ENCODE measurements at places on chromosomes 16 and 17.
A peak's percentile ranks its signal among the peaks of the same experiment; 100 is the strongest.

DNA sequence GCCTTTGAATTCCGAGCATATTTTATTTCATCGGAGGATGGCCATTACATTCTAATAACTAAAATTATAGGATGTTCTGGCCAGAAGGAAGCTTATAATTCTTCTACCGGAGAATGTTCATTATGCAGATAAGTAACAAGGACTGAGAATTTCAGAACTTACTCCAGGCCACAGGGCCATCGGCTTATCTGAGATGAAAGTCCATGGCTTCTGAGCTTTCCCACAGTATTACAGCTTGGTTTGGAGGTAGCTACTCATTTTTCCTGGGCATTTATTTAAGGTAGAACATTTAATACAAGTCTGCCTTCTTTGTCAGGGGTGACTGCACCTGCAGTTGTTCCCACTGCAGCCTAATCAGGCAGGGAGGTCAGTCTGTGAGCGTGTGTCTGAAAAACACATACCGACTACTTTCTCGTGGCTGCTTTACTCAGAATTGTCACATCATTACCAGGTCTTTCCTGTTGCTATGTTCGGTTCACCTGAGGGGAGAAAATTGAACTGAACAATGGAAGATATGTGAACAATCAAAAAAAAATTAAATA, 219.7 kb upstream of the CPHXL start:
- DNase-seq, result no peak

DNA sequence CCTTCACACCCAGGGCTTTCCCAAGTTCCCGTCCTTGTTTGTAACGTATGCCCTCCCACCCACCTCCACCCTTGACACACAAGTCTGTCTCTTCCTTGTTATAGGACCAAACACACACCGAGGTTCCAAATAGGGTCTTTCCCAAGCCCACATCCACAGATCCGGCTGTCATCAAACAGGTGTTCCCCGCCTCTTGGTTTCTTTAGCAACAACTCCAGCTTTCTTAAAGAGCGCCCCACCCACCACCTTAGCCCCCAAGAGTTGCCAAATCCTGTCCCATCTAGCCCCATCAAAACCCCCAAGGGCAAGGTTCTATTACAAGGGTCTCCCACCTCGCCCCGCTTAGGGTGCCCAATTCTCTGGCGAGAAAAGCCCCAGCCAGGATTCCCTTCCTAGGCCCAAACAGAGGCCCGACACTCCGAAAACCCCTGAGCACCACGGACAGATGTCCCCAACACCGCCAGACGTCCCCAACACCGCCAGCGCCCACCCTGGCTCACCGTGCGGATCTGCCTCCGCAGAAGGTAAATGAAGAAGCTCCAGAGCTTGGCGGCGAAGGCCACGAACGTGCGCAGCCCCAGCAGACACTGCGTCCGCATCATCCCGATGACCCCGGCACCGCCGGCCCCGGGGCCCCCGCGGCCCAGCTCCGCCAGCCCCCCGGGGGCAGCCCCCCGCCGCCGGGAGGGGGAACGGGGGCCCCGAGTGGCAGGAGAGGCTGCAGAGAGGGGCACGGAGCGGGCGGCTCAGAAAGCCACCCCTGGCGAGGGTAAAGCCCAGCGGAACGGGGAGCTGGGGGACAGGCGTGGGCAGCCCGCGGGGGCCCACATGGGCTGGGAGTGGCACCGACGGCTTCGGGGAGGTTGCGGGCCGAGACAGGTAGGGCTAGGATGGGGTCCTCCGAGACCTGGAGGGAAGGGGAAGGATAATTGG, 573 bp downstream of the CTDNEP1 start:
- DNase-seq, result no peak

GRCh38 chr16:72923757-72924156, 124.2 kb downstream of the ZFHX3 start:
- DNase-seq, result no peak

- peak; percentile 71 for DNase-seq
Measured at GRCh38 chr17:50487213-50488096, 8.8 kb downstream of the RSAD1 start.

- DNase-seq, result no peak
Measured at GRCh38 chr17:31523862-31524730, 132.6 kb downstream of the RAB11FIP4 start.

DNA sequence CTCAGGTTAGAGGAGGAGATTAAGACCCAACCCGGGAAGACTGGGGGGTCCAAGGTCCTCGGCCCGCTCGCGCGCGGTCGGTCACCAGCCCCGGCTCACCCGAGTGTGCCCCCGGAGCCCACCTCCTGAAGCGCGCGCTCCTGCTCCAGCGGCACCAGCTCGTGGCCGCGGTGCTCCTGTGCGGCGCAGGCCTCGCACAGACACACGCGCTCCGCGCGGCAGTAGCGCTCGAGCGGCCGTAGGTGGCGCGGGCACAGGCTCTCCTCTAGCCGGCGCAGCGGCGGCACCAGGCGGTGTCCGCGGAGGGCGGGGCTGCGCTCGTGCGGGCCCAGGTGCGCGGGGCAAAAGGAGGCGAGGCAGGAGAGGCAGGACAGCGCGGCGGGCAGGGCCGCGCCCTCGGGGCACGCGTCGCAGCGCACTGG, 618 bp downstream of the TRIM47 start:
- DNase-seq, result peak; percentile 79

DNA sequence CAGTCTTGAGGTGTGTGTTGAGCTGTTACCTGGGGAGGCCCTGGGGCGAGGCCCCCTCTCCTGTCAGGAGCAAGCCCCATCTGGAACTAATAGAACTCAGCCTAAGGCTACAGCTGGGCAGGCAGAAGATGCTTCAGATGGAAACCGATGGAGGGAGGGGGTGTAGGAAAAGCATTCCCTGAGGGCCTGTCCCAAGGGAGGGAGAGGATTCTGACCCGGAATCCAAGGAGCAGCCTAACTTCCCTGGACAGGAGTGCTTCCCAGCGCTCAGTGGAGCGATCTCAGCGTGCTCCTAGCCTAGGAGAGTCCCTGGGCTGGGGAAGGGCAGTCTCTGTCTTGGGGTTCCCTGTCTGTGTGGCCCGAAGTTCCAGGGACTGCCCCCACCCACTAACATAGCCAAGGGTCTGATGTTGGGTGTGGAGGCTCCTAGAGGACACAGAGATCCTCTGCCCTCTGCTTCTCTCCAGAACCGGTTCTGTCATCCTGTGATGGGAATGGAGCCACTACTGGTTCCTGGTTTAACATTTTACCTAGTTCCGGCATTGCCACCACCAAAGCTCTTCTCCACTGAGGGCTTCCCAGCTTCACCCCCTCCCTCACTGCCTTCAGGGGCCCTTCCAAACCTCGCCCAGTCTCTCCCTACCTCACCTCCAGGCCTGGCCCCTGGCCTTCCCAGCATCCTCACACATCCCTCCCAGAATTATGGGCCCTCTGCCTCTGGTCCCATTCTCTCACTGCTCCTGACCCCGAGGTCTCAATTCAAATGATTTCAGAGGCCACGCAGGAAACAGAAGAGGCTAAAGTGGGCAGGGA, 58.7 kb downstream of the RTN4RL1 start:
- no peak for DNase-seq

All from MG63 (cell line).